ENCODE measurements at places on chromosomes 16 and 17.
A peak's percentile ranks its signal among the peaks of the same experiment; 100 is the strongest.

DNA sequence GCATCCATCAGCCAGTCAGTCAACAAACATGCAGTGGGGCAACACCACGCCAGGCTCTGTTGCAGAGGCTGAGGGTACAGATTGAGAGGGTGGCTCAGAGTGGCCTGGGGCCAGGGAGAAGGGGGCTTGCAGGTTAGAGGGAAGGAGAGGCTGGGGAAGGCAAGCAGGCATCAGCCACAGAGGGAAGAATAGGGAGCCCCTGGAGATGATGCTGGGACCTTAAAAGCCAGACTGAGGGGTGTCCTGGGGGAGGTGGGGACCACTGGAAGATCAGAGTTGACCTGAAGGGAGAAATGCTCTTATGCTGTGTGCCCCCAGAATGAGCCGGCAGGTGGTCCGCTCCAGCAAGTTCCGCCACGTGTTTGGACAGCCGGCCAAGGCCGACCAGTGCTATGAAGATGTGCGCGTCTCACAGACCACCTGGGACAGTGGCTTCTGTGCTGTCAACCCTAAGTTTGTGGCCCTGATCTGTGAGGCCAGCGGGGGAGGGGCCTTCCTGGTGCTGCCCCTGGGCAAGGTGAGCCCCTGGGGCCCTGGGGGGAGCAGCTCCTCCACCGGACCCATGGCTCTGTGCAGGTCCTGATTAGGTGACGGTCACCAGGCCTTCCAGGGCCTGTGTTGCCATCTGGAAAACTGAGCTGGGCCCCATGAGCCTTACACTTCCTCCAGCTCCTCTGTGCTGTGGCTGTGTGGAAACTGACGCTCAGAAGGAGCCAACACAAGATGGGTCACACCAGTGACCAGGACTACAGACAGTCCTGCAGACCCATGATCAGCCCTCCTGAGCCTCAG, 1.7 kb downstream of the CORO1A start:
- DNase-seq = peak; percentile 20

GRCh38 chr16:53995378-53995777, 291.2 kb downstream of the IRX3 start:
- DNase-seq = peak; percentile 17

DNA sequence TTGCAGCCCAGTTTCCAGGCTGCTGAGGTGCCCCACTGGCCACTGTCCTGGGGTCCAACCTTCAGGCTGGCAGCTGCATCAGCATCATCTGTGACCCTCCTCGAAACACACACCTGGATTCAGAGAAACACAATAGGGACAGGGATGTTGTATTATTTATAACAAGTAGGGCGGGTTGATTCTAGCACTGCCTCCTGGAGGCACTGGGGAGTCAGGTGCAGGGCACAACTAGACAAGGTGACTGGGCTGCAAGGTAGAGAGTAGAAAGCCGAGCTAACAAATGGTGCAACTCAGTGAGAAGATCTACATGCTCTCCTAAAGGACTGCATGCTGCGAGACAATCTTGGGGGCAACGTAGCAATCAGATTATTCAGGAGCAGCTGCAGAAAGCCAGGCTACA, 317.3 kb downstream of the SLC39A11 start:
- DNase-seq = no peak

GRCh38 chr17:35447499-35447898, 1.1 kb downstream of the SLFN13 start:
- DNase-seq = no peak

GRCh38 chr17:13520899-13521572, 80.7 kb downstream of the HS3ST3A1 start:
- DNase-seq = no peak

DNA sequence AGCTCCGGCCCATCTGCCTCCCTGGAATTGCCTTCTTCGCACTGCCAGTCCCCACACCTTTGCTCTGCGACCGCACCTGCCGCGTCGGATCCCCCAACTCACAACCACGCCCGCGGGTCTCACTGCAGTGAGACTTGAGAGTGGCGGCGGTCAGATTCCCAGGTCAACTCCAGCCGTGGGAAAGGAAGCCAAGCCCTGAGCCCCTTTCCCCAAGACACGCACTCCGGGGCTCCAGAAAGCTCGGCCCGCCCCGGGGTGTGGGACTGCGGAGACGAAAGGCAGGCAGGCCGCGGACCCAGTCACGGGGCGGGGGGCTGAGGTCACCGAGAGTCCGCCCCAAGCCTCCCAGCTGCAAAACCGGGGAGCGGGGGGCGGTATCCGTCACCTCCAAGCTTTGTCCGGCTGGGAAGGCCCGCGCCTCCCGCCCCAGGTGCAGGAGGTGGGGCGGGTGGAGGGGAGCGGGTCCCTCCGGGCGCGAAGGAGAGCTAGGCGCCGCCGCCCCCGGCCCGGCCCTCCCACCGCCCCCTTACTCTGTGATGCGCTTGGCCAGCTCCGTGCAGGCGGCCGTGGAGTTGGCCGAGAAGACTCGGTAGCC, 615 bp downstream of the PRPSAP1 start:
- peak; percentile 36 for DNase-seq

DNA sequence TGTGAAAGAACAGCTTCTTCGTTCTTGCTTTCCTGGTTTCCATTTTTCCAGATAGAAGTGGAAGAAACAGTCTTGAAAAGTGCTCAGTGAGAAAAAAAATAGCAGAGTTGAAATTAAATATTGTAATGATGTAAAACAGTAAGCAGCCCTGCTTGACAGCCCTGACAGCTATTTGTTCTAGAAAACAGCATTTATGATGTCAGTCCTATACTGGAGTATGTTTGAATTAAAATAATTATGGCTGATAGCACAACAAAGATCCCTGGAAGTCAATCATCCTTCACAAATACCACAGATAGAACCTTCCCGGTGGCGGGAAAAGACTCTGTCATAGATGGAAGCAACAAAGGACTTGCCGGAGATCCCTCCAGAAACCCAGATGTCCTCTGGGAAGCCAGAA, 298.0 kb upstream of the TNRC6C start:
- DNase-seq = no peak

- no peak for DNase-seq
Observed at GRCh38 chr16:57611181-57611580, 17.2 kb upstream of the ADGRG1 start.

- DNase-seq = no peak
Observed at GRCh38 chr17:28724500-28725165, 1.4 kb downstream of the TLCD1 start.

DNA sequence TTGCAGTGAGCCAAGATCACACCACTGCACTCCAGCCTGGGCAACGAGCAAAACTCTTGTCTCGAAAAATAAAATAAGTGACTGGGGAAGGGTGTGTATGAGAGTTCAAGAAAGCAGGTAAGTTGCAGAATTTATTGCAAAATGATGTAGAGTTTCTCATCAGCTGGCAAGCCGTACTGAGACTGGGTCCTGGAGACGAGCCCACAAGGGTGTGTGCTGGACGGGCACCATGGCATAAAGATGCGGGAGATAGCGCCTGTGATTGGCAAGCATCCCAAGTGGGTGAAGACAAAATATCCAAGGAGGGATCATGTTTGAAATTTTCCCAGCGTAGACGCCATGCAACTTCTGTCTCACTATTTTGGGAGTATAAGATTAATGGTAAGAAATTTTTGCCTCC, 59.4 kb downstream of the WNT3 start:
- no peak for DNase-seq

- DNase-seq = peak; percentile 38
Observed at GRCh38 chr17:60941028-60941427, 263.4 kb downstream of the BCAS3 start.

DNA sequence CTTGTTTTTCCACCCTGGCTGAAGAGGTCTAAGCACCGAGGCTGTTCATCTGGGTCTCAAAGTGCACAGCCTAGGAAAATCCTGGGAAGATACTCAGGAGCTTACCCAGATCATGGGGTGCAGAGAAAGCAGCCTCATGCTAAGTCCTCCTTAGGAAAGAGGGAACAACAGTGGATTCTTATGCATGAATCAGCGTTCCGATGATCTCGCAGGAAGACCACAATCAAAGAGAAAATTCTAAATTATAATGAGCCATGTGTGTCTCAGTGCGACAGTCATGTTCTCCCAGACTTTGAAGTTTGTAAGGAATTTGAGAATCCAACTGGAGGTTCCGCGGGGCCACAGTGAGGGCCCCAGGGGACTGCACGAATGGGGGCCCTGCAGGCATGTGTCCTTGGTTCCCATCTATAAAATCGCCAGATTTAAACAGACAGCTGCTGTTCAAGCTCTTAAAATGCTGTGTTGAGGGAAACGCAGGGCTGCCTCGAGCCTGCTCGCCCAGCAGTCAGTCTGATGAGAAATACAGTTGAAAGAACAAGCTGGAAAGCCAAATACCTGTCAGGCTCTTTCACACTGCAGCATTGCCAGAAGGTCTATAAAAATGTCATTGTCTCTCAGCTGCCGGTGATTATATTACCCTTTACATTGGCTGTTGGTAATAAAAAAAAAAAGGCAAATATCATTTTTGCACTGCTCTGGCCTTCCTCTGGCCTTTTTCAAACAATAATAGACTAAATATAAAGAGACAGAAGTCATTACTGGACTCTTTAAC, 152.1 kb downstream of the PMP22 start:
- no peak for DNase-seq

GRCh38 chr17:2090804-2091534, 36.1 kb downstream of the HIC1 start:
- peak; percentile 64 for DNase-seq

DNA sequence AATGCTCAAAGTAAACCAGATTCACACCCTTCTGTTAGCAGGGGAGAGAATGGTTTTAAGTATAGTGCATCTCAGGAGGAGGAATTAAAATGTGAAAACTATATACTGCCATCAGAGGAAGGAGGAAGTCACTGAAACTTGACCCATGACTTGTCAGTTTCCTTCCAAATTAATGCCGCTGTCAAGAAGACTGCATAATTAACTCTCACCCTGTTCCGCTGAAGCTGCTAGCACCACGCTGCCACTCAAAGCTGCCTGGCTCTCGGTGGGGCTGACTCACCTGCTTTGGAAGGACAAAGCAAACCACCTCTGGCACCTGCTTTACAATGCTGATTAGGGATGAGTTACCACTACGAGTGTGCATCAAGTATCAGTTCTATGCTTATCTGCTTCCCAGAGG, 37.8 kb upstream of the ULK2 start:
- no peak for DNase-seq

DNA sequence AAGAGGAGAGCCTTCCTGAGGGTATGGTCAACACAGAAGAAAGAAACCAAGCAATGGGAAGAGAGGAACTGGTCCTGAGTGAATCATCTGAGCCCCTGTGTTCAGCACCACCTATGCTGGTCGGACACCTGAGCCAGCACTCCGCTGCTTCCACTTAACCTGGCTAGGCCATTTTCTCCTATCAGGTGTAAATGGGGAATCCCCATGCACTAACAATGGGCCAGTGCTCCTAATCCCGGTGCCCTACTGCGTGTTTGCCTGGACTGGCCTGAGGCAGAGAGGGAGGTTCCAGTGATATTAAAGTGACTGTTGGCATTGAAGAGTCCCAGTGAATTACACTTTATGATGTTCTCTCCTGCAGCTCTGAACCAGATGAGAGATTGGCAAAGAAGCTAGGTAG, 34.4 kb upstream of the XYLT2 start:
- no peak for DNase-seq

DNA sequence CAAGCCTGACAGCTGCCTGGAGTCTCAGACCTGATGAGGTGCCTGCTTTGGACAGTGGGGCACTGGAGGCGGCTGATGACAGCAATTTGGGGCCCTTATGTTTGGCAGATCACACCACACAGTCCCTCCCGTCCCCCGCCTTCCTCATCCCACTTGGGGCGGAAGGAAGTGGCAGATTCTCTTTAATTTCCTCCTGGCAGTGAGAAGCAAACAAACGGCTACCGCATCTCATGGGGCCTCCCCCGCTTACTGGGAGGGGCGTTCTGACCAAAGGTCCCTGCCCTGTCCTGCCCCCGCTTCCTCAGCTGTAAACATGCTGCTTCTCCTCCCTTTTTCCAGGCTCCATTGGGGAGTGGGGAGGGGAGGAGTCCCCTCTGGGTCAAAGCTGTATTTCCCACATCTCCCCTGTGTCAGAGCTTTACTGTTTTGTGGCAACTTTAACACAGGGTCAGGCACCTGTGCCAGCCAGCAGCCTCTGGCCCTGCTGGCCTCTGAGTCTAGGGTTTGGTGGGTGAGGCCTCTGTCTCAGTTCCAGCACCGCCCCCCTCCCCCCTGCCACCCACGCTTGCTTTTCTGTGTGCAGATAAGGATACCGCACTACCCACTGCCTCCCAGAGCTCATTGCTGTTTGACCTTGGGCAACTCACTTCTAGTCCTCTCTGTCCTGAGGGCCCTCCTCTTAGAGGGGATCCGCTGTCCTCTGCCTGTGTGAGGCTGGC, 5.4 kb upstream of the NFATC3 start:
- DNase-seq = peak; percentile 83

GRCh38 chr17:17180141-17180603, 26.0 kb downstream of the PLD6 start:
- peak; percentile 52 for DNase-seq

GRCh38 chr17:3835410-3836229, 10.4 kb downstream of the NCBP3 start:
- DNase-seq = no peak

DNA sequence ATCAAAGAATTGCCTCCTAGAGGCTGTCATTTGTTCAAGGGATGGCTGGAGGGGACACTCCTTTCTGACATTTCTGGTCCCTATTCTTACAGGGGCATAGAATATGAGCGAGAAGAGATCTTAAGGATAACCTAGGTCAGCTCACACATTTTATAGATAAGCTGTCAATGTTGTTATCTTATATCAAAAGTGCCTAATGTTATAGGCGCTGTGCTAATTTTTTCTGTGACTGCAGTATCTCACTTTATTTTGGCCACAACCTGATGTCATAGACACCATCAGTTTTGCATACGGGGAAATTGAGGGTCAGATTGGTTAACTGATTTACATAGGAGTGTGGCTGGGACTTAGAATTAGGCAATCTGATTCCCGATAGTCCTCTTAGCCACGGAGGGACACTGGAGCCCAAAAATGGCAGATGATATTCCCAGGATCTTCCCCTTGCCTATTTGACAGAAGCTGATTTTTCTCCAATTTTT, 1.2 kb downstream of the CPD start:
- DNase-seq = no peak

DNA sequence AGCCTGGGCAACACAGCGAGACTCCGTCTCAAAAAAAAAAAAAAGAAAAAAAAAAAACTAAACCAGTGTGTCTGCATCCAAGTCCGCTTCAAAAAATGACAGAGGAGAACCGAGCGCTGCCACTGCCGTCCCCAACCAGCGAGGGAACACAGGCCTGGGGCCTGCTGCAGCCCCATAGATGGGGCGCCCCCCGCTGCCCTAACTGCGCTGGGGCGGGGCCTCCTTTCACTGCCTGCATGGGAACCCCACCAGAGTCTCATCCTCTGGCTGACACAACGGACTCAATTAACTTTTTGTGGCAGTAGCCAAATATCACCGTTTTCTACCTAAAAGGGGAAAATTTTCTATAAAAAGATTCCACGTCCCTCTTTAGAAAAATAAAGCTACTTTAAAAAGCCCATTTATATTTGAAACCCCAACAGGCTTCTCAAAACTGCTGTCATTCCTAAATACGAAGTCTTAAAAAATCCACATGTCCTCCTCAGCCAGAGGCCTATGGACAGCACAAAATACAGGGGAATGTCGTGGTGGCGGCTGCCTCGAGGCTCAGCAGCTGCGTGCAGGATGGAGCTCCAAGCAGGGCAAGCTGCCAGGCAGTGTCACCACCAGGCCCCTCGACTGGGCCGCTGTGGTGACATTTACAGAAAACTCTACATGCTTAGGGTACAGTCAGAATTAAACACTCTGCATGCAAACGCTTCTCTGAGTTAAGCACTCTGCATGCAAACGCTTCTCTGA, 30.3 kb downstream of the KLHDC4 start:
- no peak for DNase-seq

Data from left ventricle myocardium inferior (tissue), 1 donor.